ENCODE measurements at places on chromosomes 4 and X.

DNA sequence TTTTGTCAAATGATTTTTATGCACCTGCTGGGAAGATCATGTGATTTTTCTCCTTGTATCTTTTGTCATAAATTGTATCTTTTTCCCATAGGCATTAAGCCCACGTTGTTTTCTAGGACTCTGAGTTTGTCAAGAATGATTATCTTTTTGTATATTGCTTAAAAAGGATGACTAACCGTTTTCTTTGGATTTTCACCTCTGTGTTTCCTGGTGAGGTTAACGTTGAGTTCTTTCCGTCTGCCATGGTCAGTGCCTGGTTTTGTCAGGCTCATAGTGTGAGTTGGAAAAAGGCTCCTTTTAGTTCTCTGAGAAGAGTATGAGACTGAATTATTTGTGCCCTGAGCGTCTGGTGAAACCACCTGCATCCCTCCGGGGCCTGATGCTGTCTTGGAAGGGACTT is 21.9 kb downstream of the PCGF3 start:
- no peak for DNase-seq

DNA sequence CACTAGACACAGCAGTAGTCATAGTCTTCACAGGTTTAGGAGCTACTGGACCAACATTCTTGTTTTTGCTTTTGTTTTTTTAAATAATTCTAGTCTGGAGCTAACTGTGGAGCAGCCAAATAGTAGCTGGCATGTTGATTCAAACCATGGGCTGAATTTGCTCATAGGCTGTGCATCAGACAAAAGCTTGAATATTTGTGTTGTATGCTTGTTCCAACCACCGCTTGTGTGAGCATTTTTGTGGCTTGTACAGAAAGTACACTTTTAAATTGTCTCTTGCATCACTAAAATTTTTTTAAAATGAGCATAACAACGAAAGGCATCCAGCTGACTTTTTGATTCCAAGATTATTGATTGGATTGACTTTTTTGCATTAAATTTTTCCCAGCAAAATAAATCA is 39.6 kb downstream of the CCNI start:
- no peak for DNase-seq

- DNase-seq = no peak
Measured at GRCh38 chr4:40704073-40704472, 45.7 kb upstream of the NSUN7 start.

- no peak for DNase-seq
Measured at GRCh38 chr4:2261853-2262144, at the start of gene MXD4. TSS of gene MXD4 (minus strand) at chr4:2262109. CDS start at chr4:2261980, 129 bp downstream.

- no peak for DNase-seq
Measured at GRCh38 chr4:42350611-42351182, 46.6 kb upstream of the SHISA3 start.

DNA sequence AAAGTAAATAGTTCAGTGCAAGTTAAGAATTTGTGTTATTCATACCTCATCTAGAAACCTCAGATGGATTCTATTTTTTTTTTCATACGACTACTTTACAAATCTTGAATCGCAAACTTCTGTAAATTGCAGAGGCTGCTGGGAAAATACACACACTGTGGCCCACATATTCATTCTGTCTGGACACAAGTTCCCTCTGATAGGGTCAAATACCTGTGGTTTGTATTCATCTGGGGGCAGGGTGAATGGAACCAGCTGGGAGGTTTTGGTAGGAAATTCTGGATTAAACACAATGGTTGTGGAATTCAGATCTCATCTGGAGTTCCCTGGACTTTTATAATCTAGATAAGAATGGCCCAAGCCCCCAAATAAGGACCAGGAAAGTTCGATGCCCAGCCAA is 56.2 kb downstream of the SPATA18 start:
- no peak for DNase-seq

GRCh38 chrX:70421618-70422017 is 1.5 kb upstream of the GDPD2 start:
- DNase-seq = no peak

DNA sequence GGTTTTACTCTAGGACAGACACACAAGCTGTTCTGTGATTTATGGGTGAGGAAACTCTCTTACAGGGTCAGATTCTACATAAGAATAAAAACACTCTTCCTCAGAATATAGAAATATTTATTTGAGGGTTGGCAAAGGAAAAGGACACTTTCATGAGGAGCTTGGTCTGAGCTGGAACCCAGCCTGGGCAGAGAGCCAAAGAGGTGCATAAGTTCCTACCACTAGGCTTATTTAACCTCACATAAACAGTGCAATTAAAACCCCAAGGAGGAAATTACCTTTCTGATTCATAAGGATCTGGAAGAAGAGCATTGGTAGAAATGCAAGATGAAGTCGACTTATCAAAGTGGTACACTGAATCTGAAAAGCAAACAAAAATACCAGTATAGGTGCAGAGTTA is 32.9 kb downstream of the SETD7 start:
- no peak for DNase-seq

DNA sequence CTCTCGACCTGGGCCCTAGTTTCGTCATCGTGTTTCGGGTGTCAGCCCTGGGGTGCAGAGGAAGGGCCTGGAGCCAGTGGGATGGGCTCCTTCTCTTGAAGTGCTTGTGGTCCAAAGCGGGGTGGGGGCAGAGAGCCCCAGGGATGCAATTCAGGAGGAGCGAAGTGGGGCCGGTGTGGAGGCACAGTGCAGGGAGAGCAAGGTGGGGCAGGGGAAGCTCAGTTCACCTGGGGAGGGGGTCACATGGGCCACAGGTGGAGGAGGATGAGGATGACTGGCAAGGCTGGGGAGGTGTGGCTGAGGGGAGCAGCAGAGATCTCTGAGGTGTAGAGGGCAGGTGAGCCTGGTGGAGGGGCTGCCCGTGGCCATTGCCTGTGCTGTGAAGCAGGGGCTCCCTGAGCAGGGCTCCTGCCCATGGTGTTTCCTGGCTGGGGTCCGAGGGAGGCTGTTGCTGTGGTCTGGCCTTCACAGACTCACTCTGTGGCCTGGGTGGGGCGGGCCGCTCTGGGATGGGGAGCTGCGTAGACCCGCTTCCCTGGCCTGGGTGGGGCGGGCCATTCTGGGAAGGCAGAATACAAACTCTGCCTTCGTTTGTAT is 6.9 kb downstream of the SORCS2 start:
- no peak for DNase-seq

- DNase-seq = no peak
Measured at GRCh38 chr4:28890949-28891775, 1829.0 kb upstream of the PCDH7 start.

GRCh38 chrX:118550792-118551191 is 55.2 kb downstream of the DOCK11 start:
- DNase-seq = no peak

DNA sequence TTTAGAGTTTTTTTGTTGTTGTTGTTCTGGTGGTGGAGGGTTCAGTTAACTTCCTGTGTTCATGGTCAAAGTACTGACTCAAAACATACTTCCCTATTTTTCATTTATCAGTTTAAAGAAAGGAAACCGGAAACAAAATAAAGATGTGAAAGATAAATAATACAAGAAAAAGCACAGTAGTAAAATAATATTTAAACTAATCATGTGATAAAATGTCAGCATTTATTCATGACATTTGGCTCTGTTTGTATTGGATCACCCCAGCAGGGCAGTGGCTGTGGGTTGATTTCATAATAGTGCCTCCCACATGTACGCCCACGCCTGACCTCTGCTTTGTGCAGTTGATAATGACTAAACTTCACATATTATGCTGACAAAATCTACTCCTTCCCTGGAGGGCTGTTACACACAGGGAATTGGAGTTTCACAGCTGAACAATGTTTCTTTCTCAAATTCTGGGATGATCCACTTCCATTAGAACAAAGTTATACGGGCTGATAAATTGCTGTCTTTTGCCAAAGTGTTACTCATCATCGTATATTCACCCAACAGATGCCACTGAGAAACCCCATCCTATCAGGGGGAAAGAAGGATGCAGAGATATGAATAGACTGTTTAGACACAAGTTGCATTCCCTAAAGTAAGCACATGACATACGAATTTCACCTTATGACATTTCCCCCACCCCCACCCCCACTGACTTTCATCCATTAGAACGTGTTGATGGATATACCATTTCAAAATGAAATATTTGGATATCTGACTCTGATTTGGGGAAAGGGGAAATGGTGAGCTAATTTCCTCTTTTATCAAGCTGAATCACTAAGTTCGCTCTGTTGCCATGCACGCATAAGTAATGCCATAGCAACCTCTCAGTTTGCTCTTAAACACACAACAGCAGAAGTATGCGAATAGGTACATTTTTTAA is 48.3 kb downstream of the AMELX start:
- peak; percentile 50 for DNase-seq

GRCh38 chrX:149937871-149938426 is 342 bp downstream of the EOLA2 start:
- no peak for DNase-seq

DNA sequence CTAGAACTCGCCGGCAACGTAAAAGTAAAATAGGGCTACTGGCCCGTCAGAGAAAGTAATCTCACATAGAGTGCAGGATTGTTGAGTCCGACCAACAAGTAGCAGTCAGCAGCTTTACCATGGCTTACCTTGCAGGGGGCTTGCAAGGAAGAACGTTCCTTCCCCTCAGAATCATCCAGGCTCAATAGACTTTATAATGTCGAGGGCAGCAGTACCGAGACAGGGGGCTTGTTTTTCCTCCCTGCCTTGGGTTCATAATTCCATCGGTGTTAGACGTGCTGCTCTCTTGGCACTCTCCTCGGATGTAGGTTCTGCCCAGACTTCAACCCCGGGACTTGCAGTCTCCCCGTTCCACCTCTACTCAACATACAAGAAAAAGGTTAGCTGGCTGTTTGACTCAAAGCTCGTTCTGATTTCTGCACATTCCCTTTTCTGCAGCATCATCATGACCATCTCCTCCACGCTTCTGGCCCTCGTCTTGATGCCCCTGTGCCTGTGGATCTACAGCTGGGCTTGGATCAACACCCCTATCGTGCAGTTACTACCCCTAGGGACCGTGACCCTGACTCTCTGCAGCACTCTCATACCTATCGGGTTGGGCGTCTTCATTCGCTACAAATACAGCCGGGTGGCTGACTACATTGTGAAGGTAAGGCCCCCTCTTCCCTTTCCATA is 1.5 kb downstream of the SLC10A4 start:
- no peak for DNase-seq

GRCh38 chrX:97332963-97333362 is 449.3 kb downstream of the RPA4 start:
- no peak for DNase-seq

All from NCI-H460 (cell line).